Uterus (tissue), 4 donors: ENCODE measurements at places on chromosomes 3 and 15. TPM values are rescaled to one million over a fixed set of nuclear protein-coding genes. Genes with fewer than 3 reads are reported as not detected.

- no peak for DNase-seq
- no peaks in the 10 kb centered on the region for H3K27me3 ChIP-seq
- no peaks in the 10 kb centered on the region for H3K36me3 ChIP-seq
- H3K27ac ChIP-seq, result no peak overlapping the region
- H3K4me1 ChIP-seq, result no peaks in the 10 kb centered on the region
Measured at GRCh38 chr3:109874896-109875708, 537.8 kb upstream of the DPPA4 start.

HTR3E gene
- total RNA-seq, result not detected

CAMKV gene
- not detected for total RNA-seq

DNA sequence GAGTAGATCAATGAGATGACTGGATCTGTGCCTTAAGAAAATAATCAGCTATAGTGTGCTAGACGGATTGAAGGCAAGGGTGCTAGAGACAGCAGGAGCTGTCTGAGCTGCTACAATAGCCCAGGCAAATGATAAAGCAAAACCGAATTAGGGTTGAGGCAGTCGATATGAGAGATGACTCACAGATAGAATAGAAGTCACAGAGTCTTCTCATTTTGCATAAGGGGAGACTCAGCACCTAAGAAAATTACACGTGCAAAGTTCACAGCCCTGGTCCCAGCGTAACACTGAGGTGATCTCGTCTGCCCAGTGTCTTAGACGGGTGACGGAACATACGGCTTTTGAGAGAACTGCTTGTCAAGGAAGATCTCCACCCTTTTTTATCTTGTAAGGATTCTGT, 11.6 kb downstream of the LPP start:
- peaks cover 6% of the 10 kb centered on the region for H3K4me1 ChIP-seq
- H3K27ac ChIP-seq, result peak overlapping the region; percentile 44

MOBP gene
- not detected for total RNA-seq

DNA sequence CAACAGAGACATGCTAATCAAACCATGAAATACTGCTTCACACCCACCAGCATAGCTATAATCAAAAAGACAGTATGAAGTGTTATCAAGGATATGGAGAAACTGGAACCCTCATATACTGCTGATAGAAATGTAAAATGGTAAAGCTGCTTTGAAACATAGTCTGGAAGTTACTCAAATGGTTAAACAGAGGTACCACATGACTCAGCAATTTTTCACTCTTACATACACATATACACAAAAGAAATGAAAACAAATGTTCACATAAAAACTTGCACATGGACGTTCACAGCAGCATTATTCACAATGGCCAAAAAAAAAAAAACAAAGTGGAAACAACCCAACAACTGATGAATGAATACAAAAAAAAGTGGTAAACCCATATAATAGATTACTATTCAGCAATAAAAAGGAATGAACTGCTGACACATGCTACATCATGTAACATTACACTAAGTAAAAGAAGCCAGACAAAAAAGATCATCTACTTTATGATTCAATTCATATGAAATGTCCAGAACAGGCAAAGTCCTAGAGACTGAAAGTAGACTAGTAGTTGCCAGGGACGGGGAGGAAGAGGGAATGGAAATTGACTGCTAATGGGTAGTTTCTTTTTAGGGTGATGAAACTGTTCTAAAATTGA, 23.2 kb downstream of the ZNF148 start:
- DNase-seq, result no peak
- H3K4me3 ChIP-seq, result no peak overlapping the region
- H3K36me3 ChIP-seq, result no peaks in the 10 kb centered on the region
- no peaks in the 10 kb centered on the region for H3K27me3 ChIP-seq
- H3K27ac ChIP-seq, result no peak overlapping the region

TICRR gene
- total RNA-seq, result under 0.01 TPM

C2CD4A gene
- not detected for total RNA-seq

GRCh38 chr15:64731805-64732151, 43.6 kb downstream of the RBPMS2 start:
- no peak for DNase-seq
- H3K4me3 ChIP-seq, result no peak overlapping the region
- no peaks in the 10 kb centered on the region for H3K27me3 ChIP-seq
- no peaks in the 10 kb centered on the region for H3K36me3 ChIP-seq
- no peaks in the 10 kb centered on the region for H3K4me1 ChIP-seq

DNA sequence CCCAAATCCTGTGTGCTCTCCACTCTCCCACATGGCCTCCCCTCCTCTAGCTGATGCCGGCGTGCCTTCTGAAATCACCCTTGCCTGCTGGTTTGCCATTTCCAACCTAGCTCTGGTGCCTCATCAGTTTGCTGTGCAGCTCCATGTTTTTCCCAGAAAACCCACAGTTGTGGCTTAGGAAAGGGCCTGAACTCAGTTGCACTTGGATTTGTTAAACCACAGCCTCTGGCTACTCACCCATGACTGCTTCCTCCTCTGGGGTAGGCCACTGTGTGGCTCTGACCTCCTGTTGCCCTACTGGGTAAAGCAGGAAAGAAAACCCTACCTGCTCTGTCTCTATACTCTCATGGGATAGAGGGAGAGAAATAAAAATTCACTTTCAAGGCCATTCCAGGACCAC, 97.3 kb downstream of the DAPK2 start:
- H3K36me3 ChIP-seq, result no peaks in the 10 kb centered on the region
- H3K4me1 ChIP-seq, result no peaks in the 10 kb centered on the region
- no peak overlapping the region for H3K27ac ChIP-seq
- DNase-seq, result no peak

ARHGEF26 gene
- total RNA-seq, result 43.5 TPM

MRPL46 gene
- 16.9 TPM for total RNA-seq

GRCh38 chr15:63752075-63752684, 81.6 kb downstream of the HERC1 start:
- H3K4me1 ChIP-seq, result no peaks in the 10 kb centered on the region
- no peaks in the 10 kb centered on the region for H3K27me3 ChIP-seq
- peak; percentile 28 for DNase-seq

DNA sequence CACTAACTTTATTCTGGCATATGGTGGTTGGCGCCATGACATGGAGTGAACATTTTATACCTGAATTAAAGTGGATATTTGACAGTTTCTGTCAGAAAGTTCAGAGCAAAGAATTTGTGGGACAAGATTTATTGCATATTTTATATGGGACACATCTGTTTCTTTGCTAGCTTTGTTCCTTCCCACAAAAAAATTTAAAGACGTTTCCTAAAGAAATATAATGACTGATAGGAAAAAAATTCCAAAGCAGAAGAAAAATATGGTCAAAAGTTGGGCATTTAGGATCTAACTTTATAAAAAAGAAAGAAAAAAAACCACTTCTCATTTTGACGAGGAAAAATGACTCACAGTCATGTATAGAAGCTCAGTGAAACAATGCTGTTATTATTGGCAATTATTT, 101.6 kb downstream of the GREM1 start:
- no peaks in the 10 kb centered on the region for H3K27me3 ChIP-seq
- no peak overlapping the region for H3K4me3 ChIP-seq
- H3K36me3 ChIP-seq, result no peaks in the 10 kb centered on the region
- no peak for DNase-seq

DNA sequence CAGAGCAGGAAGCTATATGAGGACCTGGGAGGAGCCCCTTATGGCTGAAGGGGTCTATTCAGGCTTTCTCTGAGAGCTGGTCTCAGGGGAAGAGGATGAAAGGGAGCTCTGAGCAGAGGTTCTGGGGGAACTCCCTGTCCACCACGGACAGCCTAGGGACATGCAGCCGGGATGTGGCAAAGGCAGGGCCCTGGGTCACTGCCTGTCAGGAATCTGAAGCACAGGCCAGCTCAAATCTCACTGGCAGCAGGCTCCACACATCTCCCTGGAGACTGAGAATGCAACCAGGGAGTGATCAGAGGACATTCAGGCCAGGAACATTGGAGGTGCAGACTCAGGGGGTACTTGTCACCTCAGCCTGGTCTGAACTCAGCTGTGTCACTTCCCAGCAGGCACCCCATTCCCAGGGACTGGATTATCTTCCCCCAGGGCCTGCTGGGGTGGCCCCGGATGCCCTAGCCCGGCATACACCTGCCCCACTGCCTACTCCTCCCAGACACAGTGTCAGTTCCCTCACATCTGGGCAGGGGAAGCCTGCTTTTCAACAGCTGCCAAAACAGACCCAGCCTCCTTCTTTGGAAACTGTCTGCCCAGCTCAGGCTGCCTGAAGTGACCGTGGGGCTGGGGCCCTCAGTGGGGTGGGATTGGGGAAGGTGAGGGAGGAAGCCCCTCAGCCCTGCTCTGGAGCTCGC, 18.3 kb upstream of the SEMA3F start:
- no peak for DNase-seq
- no peak overlapping the region for H3K4me3 ChIP-seq

- peak overlapping the region; percentile 26 for H3K4me3 ChIP-seq
- H3K4me1 ChIP-seq, result peaks cover 4% of the 10 kb centered on the region
- H3K27ac ChIP-seq, result peak overlapping the region; percentile 66
- H3K27me3 ChIP-seq, result no peaks in the 10 kb centered on the region
- no peaks in the 10 kb centered on the region for H3K36me3 ChIP-seq
Measured at GRCh38 chr3:126287171-126287535, 70.1 kb downstream of the KLF15 start.

MED12L gene
- total RNA-seq, result 0.51 TPM

DNA sequence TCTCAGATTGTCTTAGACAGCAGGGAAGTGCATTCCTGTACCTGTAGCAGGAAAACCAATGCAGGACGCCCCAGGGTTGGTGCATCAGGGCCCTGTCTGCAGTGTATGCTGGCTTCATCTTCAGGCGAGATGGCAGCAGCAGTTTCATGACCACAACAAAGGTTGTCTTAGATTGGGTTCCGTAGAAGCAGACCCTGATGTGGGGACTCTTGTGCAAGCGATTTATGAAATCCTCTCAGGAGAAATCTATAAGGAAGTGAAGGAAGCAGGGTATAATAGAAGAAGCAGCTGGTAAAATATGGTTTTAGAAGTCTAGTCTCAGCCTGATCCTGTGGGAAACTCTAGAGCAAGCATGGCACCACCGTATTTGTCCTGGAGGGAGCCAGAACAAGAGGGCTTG, 25.0 kb downstream of the DNAH1 start:
- no peaks in the 10 kb centered on the region for H3K27me3 ChIP-seq
- no peak overlapping the region for H3K27ac ChIP-seq
- H3K4me1 ChIP-seq, result no peaks in the 10 kb centered on the region
- H3K4me3 ChIP-seq, result no peak overlapping the region

DNA sequence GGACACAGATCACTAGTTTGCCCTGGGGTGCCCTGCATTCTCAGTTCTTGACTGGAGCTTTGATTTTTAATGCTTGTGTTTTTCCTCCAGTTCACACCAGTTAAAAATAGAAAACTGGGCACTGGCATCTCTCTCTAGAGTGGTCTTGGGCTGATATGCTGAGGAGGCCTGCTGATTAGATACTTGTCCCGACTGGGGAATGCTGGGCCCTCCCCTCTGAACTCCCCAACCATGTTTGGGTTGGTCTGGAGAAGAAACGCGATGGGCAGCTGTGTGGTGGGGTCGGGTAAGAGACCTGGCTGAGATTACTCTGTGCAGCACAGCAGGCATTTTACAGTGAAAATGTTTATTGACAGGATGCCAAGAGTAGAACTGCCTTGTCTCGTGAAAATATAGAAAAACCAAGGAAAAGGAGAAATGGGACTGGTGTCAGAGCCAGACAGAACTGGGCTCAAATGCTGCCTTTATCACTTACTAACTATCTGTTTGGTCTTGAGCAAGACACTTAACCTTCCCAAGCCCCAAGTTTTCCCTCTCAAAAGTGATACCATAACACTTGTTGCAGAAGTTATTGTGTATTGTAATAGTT, 1.6 kb upstream of the ACTC1 start:
- no peak overlapping the region for H3K4me3 ChIP-seq
- no peaks in the 10 kb centered on the region for H3K36me3 ChIP-seq
- no peak for DNase-seq
- no peak overlapping the region for H3K27ac ChIP-seq
- no peaks in the 10 kb centered on the region for H3K4me1 ChIP-seq

- no peak overlapping the region for H3K27ac ChIP-seq
- no peaks in the 10 kb centered on the region for H3K27me3 ChIP-seq
- no peaks in the 10 kb centered on the region for H3K4me1 ChIP-seq
- DNase-seq, result no peak
Measured at GRCh38 chr3:152452318-152452717, 183.6 kb downstream of the MBNL1 start.

ITIH1 gene
- not detected for total RNA-seq

- no peak for DNase-seq
- no peak overlapping the region for H3K4me3 ChIP-seq
- no peaks in the 10 kb centered on the region for H3K4me1 ChIP-seq
- H3K27ac ChIP-seq, result no peak overlapping the region
- no peaks in the 10 kb centered on the region for H3K27me3 ChIP-seq
- no peaks in the 10 kb centered on the region for H3K36me3 ChIP-seq
Measured at GRCh38 chr15:60889491-60889890, 339.6 kb downstream of the RORA start.

DNA sequence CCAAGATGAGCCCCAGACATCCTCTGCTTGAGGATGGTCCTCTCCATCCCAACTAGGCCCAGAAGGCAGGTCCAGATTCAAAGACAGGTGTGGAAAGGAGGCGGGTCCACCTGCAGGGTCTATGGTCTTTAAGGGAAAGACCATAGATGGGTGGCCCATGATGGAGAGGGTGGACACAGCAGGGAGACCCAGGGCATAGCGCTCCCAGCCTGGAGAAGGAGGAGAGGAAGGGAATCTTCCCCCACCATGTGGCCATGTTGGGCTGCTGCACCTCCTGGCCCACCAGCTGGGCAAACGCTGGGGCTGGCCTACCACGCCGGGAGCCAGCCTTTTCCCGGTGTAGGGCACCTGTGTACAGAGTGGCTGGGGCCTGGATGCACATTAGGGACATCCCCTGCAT, 265.2 kb upstream of the TLE3 start:
- H3K4me1 ChIP-seq, result no peaks in the 10 kb centered on the region
- DNase-seq, result no peak
- H3K27me3 ChIP-seq, result no peaks in the 10 kb centered on the region
- no peaks in the 10 kb centered on the region for H3K36me3 ChIP-seq
- H3K27ac ChIP-seq, result no peak overlapping the region
- H3K4me3 ChIP-seq, result no peak overlapping the region

DNA sequence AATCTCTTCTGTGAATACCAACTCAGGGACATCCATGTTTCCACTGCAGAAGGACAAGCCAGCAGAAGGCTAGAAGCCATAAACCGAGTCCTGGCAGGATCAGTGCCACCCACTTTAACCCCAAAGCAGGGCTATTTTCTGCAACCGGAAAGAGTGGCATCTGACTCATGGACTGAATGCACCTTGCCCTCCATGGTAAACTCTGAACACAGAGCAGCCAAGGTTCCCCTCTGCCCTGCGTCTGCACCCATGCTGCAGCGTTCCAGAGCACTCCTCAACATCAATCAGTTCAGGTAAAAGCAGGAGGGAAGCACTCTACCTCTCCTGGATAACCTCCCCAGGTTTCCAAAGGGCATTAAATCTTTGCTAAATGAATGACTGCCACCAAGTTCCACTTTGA, 801 bp upstream of the NGRN start:
- no peaks in the 10 kb centered on the region for H3K36me3 ChIP-seq
- no peaks in the 10 kb centered on the region for H3K27me3 ChIP-seq
- peak overlapping the region; percentile 92 for H3K27ac ChIP-seq

DNA sequence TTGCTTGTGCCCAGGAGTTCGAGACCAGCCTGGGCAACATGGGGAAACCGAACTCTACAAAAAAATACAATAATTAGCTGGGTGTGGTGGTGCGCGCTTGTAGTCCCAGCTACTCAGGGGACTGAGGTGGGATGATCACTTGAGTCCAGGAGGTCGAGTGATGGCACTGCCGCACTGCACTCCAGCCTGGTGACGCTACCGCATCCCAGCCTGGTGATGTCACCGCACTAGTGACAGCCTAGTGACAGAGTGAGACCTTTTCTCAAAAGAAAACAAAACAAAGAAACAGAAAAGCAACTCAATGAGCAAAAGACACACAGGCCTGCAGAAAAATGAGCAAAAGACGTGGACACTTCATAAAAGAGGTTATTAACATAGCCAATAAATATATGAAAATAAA, 19.9 kb upstream of the SYNM start:
- no peak overlapping the region for H3K27ac ChIP-seq
- H3K27me3 ChIP-seq, result no peaks in the 10 kb centered on the region
- peak; percentile 2 for DNase-seq
- H3K4me1 ChIP-seq, result no peaks in the 10 kb centered on the region
- no peaks in the 10 kb centered on the region for H3K36me3 ChIP-seq
- H3K4me3 ChIP-seq, result no peak overlapping the region
